ENCODE measurements at places on chromosomes 7 and 10.

DNA sequence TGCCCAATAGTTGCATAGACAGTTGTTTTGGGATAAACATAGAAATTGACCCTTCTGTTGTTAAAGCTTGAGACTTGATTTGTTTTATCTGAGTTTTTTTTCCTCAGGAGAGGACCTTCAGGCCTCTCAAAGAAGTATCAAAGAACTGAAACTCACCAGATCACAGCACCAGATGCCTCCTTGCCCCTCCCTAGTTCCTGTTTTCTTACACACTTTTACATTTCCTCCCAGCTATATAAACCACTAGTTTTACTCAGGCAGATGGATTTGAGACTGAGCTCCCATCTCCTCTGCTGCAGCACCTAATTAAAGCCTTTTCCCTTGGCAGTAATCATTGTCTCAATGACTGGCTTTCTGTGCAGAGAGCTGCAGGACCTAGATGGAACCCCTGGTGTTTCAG, 150.6 kb upstream of the NRG3 start:
- DNase-seq = no peak

DNA sequence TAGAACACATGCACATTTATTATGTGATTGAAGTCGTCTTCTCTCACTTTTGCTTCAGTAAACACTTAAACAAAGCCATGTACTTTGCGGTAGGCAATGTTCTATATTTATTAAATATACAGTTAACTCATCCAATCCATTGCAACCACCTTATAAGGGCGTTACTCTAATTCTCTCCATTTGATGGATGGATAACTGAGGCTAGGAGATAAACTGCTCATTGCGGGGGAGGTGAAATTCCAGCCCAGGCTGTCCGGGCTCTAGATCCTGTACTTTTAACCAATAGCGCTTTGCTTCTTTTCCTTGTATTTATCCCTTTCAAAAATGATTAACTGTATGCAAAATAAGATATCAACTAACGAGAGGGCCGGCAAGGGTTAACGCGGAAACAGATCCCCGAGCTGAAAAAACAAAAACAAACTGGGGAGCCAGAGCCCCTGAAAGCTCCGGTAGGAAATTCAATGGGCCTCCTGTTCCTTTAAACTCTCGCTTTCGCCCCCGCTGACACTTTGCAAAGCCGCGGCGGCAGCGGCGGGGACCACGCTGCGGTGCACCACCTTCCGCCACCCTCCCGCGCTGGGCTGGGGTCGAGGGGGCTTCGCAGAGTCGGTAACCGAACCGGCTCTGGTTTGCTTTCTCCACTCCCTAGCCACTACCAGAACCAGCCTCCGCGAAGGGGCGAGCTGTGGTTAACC, 1.0 kb upstream of the PLXDC2 start:
- no peak for DNase-seq

DNA sequence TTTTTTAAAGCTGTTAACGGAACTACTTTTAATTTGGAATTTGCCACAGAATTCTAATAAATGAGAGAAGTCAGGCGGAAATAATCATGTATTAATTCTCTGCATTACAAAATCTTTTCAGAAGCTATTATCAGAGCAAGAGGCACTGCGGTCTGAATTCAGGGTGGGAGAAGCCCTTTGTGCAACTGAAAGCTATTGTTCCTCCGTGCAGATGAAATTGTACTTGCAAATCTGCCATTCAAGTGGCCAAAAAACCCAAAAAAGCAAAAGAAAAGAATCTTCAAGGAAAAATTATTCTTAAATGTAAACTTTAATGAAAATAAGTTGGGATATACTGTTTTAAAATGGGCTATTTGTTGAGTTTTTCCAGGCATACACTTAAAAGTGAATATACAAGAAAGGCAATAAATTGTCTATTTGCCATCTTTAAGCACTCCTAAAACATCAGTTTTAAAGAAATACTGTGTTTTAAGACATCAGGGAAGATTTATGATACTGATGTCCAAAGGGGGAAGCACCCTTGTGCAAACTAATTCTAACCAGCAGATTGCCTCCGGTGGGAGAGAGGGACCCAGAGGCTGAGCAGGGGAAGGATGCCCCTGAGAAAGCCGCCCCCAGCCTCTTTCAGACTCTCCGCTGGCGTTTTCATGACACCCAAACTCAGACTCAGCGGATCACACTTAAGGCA, 351.2 kb downstream of the DNAJB6 start:
- no peak for DNase-seq

DNA sequence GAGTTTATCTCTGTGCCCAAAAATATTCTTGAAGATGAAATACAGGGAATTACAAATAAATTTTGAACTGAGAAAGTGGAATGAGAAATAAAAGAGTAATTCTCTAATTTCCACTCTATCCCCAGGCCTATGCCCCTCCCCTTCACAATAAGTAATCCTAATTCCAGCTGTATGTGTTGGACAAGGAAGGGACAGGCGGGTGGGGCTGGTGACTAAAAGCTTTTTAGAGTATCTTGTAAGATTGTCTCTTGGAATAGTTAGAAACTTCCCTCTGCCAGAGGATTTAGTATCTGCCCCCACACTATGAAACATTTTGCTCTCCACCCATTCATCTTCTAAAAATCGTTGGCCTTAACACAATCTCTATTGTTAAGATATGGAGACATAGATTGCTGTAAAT, 199.2 kb downstream of the MBL2 start:
- no peak for DNase-seq

GRCh38 chr7:7766671-7767070, 48.3 kb upstream of the RPA3 start:
- no peak for DNase-seq

DNA sequence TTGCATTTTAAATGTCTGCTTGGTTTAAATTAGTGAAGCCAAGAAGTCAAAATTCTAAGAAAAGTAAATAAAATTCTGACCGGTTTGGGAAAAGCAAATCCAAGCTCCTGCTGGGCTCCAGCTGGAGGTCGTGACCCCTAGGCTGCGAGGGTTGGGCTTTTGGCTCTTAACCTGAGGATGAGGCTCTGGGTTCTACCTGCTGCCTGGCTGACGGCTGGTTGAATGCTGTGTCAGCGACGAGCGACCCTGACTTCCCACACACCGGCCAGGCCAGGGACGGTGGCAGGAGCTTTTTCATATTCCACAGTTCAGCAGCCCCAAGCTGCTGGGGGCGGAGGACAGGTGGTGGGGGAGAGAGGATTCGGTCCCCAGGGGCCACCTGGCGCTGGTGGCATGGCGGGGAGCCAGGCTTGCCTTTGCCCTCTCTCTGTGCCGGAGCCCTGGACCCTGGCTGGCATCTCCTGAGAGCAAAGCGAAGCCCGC, 843 bp upstream of the PLPP4 start:
- no peak for DNase-seq
